ENCODE measurements at places on chromosomes 2 and 18.

DNA sequence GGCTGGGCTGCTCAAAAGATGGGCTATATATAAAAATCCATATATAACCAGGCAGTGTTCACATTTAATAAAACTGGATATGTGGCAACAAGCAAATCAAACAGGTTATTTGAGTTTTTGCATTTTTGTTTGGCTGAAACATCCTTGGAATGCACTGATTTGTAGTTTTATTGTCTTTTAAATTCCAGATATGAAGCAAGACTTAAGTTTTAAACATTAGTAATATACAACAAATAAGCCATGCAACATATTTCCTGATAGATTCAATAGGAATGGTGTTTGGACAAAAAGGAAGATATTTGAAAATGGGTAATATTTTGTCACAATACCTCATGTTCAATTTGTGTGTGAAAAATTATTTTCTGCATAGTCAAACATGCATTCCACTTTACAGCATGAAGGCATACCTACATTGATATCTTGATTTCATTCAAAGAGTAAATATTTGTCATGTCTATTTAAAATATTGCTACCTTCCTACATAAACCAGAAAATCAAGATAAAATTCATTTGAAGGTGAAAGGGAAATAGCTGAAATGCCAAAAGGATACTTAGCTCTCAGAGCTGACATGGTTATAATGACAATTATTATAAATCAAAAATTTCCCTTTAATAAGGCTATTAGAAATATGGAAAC is 132.3 kb upstream of the NETO1 start:
- no peak for DNase-seq

DNA sequence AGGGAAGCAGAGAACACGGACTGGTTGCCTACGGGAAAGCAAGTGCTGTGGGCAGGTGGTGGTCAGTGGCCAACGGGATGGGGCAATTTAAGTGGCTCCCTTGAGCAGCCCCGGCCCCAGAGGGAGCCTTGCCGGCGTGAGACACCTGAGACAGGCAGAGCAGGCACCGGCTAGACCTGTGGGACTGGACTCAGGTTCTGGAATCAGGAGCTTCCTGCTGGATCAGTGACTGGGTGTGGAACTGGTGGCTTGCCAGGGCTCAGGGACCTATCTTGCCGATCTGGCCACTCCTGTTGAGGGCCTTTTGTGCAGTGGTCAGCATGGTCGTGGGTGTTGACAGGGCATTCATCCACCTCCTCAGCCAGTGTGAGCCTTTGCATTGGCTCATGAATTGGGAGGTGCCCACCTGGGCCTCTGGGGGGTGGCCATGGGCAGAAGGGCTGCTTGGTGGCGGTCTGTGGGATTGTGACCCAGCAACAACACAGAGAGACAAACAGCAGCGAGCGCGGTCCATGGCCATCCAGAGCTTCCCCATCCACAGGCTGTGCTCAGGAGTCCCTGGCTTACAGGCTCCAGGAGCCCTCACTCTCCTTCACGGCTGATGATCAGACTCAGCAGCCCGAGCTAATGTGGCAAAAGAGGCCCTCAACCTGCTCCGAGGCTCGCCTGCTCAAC is 85.4 kb upstream of the ZNF516 start:
- DNase-seq, result no peak

DNA sequence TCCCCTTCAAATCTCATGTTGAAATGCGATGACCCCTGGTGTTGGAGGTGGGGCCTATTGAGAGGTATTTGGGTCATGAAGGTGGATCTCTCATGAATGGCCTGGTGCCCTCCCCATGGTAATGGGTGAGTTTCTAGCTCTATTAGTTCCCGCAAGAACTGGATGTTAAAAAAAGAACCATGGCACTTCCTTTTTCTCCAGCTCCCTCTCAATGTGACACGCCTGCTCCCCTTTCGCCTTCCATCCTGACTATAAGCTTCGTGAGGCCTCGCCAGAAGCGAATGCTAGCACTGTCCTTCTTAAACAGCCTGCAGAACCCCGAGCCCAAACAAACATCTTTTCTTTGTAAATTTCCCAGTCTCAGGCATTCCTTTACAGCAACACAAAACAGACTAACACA is 303.2 kb upstream of the REV1 start:
- no peak for DNase-seq

DNA sequence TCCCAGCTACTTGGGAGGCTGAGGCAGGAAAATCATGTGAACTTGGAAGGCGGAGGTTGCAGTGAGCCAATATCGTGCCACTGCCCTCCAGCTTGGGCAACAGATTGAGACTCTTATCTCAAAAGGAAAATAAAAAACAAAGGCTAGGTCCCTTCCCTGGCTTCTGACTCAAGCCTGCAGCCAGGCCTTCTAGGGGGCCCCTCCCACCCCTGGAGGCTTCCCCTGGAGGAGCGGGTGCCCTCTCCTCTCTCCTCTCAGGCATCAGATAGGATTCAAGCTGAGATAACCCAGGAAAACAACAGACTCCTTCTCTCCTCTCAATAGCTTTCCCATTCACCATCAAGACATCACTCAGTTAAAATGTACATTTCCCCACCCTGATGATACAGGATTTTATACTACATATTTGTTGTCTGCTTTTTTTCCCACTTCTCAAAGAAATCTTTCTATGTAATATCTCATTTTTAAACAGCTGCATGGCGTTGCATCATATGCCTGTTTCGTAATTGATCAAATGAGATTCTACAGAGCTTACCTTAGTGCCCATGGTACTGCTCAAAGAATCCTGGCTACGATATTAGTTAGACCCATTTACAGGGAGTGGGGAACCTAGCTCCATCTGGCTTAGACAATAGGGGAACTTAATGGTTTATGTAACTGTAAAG is 20.6 kb upstream of the C2orf72 start:
- DNase-seq, result no peak

DNA sequence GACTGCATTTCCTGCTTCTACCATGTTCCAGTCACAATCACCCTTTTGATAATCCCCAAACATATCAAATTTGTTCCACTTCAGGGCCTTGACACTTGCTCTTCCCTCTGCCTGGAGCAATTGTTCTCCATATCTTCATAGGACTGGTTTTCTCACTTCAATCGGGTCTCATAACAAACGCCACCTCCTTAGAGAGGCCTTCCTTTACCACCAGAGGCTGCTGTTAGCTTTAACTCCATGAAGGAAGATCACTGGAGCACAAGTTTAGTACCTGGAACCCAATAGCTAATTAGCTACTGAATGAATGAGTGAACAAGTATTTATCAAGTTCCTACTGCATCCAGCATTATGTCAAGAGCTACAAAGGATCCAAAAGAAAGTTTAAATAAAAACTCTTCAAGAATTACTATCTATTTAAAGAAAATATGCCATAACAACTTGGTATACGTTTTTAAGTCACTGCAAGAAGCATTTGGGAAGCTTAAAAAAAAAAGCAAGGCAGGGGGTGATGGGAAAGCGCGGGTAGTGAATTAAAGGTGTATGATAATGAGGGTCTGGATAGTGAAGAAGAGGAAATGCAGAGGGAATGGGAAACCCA is 58.8 kb downstream of the BAZ2B start:
- DNase-seq, result no peak

- no peak for DNase-seq
Observed at GRCh38 chr18:48011926-48012465, 81.5 kb upstream of the SMAD2 start.

GRCh38 chr2:85175369-85176299 is 42.4 kb downstream of the TCF7L1 start:
- DNase-seq, result no peak

DNA sequence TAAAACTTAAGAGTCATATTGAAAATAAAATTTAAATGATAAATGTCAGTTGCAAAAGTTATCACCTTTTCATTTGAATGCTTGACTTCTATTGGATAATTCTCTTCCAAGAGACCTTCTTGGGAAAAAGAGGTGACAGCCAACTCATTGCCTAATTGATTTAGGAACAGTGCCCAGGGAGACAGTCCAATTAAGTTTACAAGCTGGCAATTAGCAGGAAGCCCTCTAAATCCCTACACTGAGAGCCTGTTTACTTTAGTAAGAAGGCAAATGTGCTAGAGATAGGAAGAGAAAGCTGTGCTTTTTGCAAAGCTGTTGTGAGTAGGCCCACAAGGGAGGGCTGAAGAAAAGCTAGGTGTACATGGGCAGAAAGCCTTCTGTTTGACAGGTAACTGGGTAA is 189.1 kb downstream of the WDPCP start:
- DNase-seq, result no peak

DNA sequence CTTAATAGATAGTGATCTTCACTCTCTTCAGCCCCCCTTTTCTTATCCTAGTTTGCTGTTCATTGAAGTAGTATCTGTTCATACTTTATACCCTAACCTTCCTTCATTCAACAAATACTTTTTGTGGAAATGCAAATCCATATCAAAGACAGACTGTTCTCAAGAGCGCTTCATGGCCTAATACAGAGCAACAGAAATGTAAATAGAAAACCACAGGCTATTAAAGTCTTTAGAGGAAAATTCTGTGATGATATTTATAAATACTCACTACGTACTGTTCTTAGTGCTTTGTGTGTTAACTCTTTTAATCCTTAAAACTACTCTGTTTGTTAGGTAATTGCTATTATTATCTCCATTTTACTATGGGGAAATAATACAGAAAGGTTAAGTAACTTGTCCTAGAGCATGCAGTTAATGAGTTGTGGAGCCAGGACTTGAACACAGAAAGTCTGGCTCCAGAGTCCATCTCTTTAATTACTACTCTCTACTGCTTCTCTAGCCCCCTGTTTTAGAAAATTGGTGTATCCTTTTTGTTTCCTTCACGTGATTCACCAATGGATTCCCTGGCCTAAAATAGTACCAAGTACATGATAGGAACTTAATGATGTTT is 2.9 kb downstream of the MDH1 start:
- DNase-seq, result no peak

- no peak for DNase-seq
Observed at GRCh38 chr18:58025733-58026132, 18.3 kb upstream of the NEDD4L start.

DNA sequence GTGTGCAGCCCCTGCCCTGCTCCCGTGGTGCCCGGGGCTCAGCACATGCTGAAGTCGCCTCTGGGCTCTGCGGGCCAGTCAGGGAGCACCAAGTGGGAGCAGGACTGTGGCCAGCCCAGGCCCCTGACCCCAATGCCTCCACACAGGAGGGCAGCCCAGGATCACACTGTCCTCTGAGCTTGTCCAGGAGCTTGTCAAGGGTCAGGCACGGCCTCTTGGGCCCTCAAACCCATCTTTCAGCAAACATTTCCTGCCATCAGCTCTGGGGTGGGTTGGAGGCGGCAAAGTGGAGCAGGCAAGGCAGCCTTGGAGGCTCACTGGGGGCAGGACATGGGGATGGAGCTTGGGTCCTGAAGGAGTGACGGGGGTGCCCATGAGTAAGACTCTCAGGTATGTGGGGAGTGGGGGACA is 10.3 kb downstream of the SNED1 start:
- no peak for DNase-seq

- DNase-seq, result no peak
Observed at GRCh38 chr2:209960045-209960444, 42.4 kb upstream of the RPE start.

DNA sequence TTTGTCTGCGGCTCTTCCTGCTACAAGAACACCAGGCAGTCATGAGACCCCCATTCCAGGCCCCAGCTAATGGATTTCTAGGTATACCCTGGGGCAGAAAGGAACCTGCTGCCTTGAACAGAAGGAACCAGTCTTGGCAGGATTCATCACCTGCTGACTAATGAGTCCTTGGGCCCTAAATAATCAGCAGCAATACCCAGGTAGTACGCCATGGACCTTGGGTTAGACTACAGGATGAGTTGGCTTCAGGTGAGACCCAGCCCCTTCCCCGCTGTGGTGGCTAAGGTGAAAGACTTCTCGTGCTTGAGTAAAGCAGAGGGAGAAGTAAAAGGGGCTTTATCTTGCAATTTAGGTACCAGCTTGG is 105.0 kb downstream of the SPIRE1 start:
- no peak for DNase-seq

DNA sequence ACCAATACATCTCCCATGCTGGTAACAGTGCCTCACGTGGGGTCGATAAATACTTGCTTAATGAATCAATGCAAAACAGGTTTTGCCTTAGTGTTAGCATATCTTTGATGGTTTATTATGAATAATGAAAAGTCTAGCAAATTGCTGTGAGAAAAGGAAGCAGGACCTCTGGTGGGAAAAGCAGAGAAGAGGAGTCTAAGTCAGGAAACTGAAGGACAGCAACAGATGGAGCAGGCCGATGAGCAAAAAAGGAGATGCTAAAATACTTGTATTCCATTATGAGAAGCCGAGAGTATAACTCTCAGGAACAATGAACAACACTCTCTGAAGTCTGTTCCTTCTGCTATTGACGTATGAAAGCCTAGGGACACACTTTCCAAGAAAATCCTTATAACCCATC is 555.2 kb upstream of the KLHL29 start:
- DNase-seq, result no peak

- DNase-seq, result no peak
Observed at GRCh38 chr2:217970206-217970605, 32.6 kb downstream of the TNS1 start.

DNA sequence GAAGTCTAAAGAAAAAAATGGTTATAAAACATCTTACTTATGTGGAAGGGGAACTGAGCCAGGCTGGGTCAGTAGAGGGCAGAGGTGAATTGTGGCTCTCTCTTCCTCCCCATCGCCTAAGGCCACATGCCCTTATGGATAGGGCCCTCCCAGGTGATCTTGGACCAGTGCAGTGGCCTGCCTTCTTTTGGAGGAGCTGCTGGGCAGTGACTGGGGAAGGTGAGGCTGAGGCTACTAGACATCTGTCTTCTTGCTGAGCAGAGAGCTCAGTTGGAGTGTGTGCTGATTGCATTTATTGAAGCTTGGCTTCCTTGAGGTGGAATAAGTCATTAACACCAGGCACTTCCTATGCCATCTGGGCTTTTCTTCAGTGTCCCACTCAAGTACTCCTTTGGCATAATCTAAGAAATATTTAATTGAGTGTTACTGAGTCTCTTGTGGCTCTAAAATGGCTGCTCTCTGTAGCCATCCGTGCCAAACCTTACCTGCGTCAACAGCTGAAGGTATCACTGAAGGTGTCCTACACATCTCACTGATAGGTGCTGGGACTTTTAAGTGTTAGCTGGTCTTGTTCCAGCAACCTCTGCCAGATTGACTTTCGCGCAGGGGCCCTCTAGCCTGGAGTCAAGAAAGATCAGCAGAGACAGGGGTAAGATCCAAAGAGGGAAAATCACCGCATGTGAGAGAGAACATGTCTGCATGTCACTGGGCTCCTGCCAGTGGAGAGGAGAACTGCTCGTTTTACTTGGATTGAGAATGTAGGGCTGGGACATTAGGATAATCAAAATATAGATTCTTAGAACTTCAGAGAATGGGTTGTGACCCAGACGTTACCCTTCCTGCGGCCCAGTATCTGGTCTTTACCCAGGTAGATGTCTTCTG is 256.1 kb downstream of the LTBP1 start:
- DNase-seq, result no peak

- DNase-seq, result no peak
Observed at GRCh38 chr2:31725444-31725843, 144.7 kb upstream of the SRD5A2 start.

DNA sequence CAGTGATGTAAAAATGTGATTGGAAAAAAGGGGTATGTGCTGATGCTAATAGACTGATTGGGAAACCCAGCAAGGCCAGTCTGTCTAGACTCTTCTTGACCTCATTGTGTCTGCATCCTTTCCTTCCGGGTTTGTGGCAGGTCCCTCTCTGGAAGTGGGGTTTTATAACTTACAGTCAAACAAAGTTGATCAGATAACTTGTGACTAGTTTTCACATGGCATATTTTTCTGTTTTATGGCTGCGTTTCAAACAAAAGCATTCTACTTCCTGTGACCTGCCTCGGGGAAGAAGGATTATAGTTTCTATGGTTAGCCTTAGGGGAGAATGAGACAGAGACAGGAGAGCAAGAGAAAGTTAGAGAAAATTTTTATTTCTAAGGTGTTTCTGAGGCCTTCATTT is 188.7 kb upstream of the HNMT start:
- no peak for DNase-seq
